Brain (organoid and tissue), 16 donors: ENCODE measurements at places on chromosomes 6 and 20. TPM values are rescaled to one million over a fixed set of nuclear protein-coding genes. Genes with fewer than 3 reads are reported as not detected.

DNA sequence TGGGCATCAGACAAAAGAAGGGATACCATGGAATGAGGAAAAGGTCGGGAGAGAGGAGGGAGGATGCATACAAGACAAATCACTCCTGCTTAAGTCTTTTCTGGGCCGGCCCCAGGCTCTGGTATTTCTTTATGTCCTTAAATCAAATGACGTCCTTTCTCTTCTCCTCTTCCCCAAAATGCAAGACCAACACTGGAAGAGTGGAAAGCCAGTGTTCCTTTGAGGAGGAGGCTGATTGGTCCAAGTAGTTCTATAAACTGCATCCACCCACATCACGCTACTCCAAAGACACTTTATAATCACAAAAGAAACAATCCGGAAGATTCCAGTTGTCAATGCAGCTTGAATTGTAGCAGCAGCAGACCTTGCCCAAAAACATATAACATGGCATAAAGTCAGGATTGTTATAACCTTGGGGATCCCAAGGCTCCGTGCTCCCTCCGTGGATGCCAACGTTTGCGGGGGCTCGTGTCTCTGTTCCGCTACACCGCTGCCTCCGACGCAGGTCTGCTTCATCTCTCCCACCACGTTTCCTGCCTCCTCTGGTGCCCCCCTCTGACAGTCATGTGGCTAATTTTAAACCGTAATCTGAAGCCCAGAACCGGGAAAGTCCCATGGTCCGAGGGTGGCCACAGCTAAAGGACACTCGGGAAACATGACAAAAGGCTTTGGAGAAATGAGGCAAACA is 47.1 kb downstream of the MCUR1 start:
- peak; percentile 18 for DNase-seq

EPB41L2 gene
- 41.4 TPM for polyA plus RNA-seq

GRCh38 chr6:85078058-85078457 is 313.7 kb upstream of the TBX18 start:
- DNase-seq = no peak

GRCh38 chr20:25150016-25150415 is 45.5 kb upstream of the ENTPD6 start:
- DNase-seq = peak; percentile 51

DNA sequence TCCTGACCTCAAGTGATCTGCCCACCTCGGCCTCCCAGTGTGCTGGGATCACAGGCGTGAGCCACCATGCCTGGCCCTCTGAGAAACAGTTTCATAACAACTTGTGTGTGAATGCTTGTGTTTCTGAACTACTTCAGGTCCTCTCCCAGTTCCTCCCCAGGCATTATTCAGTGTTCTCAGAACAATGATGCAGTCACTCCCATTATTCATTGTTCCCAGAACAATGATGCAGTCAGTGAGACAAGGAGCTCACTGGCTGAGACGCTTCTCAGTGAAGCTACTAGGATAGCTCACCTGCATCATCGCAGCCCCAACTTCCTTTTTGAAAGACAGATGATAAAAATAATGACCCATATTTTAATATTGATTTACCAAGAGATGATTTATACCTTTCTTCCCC is 71.5 kb downstream of the NDUFAF5 start:
- no peak for DNase-seq

- no peak for DNase-seq
Observed at GRCh38 chr6:20797597-20797996, 263.3 kb downstream of the CDKAL1 start.

GRCh38 chr20:49852522-49853080 is 40.0 kb downstream of the SLC9A8 start:
- no peak for DNase-seq

- DNase-seq = peak; percentile 21
Observed at GRCh38 chr20:63957004-63957689, 931 bp upstream of the UCKL1 start.

MAN1A1 gene
- 1.5 TPM for polyA plus RNA-seq

DNA sequence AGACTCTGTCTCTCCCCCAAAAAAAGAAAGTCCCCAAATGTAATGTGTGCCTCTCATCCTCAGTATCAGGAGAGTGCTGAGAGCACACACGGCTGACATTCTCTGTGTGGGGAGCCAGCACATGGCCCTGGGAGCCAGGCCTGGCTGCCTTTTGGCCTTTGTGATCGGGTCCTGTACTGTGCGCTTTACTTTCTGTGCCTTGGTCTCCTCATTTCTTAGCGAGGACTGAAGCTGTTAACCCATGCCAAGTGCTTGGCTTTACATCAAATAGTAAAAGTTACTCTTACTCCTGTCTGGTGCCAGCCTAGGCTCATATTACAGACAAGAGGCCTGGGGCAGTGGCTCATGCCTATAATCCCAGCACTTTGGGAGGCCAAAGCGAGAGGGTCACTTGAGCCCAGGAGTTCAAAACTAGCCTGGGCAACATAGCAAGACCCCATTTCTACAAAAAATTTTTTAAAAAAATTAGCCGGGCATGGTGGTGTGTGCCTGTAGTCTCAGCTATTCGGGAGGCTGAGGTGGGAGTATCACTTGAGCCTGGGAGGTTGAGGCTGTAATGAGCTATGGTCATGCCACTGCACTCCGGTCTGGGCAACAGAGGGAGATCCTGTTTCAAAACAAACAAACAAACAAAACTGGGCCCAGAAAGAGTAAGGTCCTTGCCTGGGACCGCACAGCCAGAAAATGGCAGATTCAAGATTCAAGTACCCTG is 50.3 kb downstream of the SNAI1 start:
- no peak for DNase-seq
